ENCODE measurements at places on chromosomes 6 and 20.

- no peak for DNase-seq
These were observed 538.3 kb downstream of the GRIK2 start for GRCh38 chr6:101931766-101932165.

GRCh38 chr20:33337119-33337518 is 54.1 kb downstream of the BPIFB1 start:
- no peak for DNase-seq

GRCh38 chr20:62925420-62926228 is 681 bp downstream of the DIDO1 start:
- peak; percentile 49 for DNase-seq

- DNase-seq = no peak
These were observed 350.0 kb upstream of the MANEA start for GRCh38 chr6:95227351-95227750.

GRCh38 chr6:42428326-42429041 is 23.2 kb downstream of the TRERF1 start:
- peak; percentile 58 for DNase-seq

DNA sequence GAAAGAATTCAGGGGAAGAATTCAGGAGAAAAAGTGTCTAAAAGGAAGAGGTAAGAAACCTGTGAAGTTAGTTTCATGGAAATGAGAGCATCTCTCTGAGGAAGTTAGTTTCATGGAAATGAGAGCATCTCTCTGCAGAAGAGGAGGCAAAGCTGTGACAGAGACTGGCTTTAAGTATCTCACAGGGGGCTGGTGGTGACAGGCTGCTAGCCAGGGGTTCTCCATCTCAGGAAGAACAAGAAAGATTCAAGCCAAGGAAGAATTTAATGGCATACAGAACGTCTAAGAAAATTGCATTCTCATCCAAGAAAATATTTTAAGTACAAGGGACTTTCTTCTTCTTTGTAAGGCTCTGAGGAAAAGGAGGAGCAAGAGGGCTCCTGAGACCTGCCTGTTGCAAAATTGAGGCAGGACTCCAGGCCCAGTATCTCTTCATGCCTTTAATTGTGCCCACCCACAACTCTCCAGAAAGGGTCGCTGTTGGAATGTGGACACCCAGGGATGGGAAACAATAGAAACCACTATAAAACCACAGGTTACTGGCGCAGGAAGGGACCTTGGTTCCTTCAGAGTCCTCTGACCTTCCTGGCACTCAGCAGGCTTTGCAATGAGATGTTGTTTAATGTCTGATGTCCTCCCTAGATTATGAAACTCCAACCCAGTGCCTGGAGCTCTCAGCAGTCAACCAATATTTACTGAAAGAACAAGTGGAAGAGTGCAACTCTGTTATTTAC is 136.8 kb downstream of the FNDC1 start:
- DNase-seq = no peak

DNA sequence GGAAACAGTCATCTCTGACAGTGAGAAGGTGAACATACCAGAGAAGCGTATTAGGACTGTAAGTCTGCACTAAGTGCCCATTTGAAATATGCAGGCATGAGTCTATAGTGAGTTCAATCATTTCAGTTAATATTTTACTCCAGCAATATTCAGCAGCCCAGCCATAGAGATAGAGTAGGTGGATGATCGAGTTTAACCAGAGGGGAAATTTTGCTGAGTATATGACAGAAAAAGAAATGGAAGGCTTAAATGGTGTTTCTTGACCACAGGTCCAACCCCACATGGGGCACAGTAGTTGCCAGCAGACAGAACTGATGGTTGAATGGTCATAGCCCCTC is 39.8 kb downstream of the KIF6 start:
- DNase-seq = no peak

GRCh38 chr20:52536040-52536439 is 344.5 kb upstream of the ZFP64 start:
- no peak for DNase-seq

DNA sequence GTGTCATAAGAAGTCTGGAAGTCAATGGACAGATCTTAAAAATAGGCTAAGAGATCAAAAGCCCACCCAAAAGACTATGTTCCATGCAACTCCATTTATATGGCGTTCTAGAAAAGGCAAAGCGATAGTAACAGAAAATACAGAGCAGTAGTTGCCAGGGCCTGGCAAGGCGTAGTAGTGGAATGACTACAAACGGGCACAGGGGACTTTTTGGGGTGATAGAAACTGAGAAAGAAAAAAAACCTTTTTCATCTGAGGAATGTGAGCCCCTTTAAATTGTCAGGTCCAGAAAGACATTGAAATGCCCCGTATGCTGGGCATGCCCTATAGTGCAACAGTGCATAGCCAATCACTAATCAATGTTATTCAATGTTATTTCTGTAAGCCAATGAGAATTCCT is 47.2 kb upstream of the FAM50B start:
- no peak for DNase-seq

DNA sequence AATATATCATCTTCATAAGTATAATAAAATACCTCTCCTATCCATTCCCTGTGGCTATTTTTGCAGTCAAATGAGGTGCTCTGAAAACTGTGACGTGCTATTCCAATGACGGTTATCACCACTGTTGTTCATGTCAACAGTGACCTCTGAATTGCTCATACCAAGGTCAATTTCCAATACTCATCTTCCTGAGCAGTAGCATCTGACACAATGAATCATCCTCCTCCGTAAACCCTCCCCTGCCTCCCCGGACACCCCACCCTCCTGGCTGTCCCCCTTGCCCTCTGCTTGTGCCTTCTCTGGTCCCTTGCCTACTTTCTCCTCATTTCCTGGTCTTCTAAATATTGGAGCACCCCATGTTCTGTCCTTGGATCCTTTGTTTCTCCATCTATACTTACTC is 77.7 kb upstream of the SLC22A23 start:
- DNase-seq = no peak

Data from central memory CD4-positive, alpha-beta T cell (primary cell).